Dermis lymphatic vessel endothelial cell (primary cell): ENCODE measurements at places on chromosomes 1 and 21. TPM values are rescaled to one million over a fixed set of nuclear protein-coding genes. Genes with fewer than 3 reads are reported as not detected.

CD1B gene
- total RNA-seq: not detected in 2 replicates

AGT gene
- under 0.01 TPM in 1 of 2 replicates, not detected in the other for total RNA-seq

LAMB3 gene
- total RNA-seq: 0.09 and 0.33 TPM in 2 replicates

UBE4B gene
- 17.7 and 21.9 TPM in 2 replicates for total RNA-seq

ST6GALNAC3 gene
- total RNA-seq: 57.8 and 110 TPM in 2 replicates
